NCI-H226 (cell line): ENCODE measurements at places on chromosomes 2 and 18.

- peak; percentile 12 for DNase-seq
These were observed 56.7 kb upstream of the ARHGAP28 start for GRCh38 chr18:6672821-6673308.

GRCh38 chr2:43685357-43685756 is 9.1 kb upstream of the C1GALT1C1L start:
- DNase-seq, result peak; percentile 54

- DNase-seq, result no peak
These were observed 278.0 kb downstream of the METTL4 start for GRCh38 chr18:2293109-2293839.

GRCh38 chr2:6574121-6574520 is 291.6 kb downstream of the CMPK2 start:
- DNase-seq, result no peak

- DNase-seq, result no peak
These were observed 123.8 kb downstream of the ARL4C start for GRCh38 chr2:234373060-234373459.

DNA sequence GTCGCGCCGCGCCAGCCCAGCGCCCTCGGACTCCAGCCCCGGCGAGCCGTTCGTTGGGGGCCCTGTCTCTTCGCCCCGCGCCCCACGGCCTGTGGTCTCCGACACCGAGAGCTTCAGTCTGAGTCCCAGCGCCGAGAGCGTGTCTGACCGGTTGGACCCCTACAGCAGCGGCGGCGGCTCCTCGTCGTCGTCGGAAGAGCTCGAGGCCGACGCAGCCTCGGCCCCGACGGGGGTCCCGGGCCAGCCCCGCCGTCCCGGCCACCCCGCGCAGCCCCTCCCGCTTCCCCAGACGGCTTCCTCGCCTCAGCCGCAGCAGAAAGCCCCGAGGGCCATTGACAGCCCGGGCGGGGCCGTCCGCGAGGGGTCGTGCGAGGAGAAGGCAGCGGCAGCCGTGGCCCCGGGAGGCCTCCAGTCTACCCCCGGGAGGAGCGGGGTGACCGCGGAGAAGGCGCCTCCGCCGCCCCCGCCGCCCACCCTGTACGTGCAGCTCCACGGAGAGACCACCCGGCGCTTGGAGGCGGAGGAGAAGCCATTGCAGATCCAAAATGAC is 1.4 kb downstream of the PHLPP1 start:
- DNase-seq, result peak; percentile 10

GRCh38 chr2:98359986-98360385 is 13.7 kb downstream of the CNGA3 start:
- DNase-seq, result no peak

- DNase-seq, result peak; percentile 31
These were observed 84.1 kb upstream of the POMC start for GRCh38 chr2:25252291-25253152.

GRCh38 chr2:226524381-226524843 is 275.2 kb downstream of the IRS1 start:
- DNase-seq, result peak; percentile 5

GRCh38 chr2:36361396-36361795 is 5.8 kb downstream of the CRIM1 start:
- no peak for DNase-seq

DNA sequence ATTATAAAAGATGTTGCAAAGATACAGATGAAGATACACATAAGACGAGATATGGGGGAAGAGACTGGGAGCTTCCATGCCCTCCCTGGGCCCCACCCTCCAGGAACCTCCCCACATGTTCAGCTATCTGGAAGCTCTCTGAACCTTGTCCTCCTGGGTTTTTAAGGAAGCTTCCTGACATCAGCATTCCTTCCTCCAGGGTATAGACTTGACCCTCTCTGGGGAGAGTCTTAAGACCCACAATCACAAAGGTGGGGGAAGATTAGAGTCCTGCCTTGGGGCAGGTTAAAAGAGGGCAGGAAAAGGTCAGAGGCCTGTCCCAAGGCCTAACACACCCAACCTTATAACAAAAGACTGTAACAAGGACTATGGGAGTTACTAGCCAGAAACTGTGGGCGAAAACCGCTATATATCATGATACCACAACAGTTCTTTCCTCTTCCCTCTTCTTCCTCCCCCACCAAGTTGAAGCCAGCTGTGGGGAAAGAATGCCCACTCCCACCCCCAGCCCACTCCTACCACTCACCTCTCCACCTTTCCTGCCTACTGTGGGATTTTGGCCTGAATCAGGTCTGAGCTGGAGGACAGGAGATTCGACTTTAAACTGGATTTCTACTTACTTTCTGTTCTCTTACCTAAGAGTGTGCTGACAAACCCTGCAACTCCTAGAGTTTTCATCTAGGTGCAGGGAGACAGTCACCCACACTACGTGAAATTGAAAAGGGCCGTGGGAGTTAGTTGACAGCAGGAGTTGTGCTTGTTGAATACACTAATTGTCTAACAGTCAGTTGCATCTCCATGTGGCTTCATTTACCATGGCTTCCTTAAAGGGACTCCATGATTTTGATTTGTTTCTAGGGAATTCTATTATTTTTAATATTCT is 105.0 kb downstream of the LAMA3 start:
- DNase-seq, result no peak

DNA sequence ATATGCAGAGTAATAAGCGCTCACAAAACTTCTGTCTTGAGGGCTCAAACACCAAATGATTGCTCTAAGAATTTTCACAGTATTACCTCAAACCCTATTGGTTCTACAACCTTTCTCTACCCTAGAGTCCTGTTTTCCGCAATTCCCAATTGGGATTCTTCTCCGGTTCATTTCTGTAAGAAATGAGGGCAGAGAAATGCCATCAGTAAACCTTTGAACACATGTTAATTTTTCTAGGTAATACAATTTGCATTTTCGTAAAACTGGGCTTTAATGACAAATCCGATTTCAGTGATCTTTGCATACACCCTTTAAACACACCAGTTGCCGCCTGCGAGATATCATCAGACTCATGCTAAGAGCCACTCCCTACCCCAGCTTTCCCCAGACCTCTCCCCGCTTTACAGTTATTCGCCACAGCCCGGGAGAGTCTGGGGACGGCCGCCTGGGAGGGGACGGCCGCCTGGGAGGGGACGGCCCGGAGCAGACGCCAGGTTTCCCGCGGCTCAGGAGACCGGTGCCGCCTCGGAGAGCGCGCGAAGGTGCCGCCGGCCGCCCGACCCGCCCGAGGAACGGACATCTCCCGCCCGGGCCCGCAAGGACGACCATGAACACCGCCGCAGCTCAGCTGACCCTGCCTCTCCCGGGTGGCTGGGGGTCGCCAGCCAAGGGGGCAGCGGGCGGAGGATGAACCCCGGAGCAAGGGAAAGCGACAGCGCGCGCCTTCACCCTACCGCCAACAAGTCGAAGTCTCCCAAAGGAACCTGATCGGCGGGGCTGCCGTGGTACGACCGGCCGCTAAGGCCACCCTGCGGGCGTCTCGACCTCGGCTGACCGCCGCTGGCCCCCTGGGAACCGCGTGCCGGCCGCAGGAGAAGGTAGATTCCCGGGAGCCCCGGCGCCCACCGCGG is 463 bp downstream of the SMC6 start:
- DNase-seq, result peak; percentile 20

GRCh38 chr2:162070228-162070936 is 3.6 kb downstream of the DPP4 start:
- peak; percentile 62 for DNase-seq

GRCh38 chr2:40474306-40474705 is 22.4 kb upstream of the SLC8A1 start:
- DNase-seq, result no peak

GRCh38 chr2:181235683-181236459 is 221.3 kb upstream of the ITGA4 start:
- no peak for DNase-seq

- no peak for DNase-seq
These were observed 6.6 kb upstream of the MTHFD2 start for GRCh38 chr2:74191596-74192380.

DNA sequence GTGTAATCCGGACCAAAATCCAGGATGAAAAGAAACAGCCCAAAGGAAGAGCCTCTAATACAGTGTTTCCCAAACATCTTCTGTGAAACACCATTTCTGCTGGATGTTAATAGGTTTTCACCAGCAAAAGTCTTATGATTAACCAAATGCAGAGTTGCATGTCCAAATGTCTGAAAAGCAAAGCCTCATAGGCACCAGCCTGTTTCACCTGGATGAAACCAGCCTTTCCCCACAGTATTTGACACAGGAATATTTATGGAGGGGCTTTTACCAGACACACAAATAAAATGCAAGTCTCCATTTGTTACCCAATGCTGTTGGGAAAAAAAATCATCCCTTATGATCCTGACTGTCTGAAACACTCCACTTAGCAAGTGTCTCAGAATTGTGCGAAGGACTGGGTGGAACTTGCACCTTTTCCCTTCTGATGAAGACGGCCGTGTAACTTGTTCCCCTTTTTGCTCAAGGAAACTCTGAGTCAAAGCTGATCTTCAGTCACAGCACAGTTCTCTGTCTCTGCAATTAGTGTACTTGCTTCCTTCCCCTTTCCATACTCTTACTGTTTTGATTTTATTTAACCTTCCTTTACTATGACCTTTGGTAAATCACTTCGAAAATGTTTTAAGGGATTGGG is 70.3 kb upstream of the IL1R2 start:
- DNase-seq, result no peak

- no peak for DNase-seq
These were observed 318.2 kb upstream of the SLC39A10 start for GRCh38 chr2:195338856-195339255.

DNA sequence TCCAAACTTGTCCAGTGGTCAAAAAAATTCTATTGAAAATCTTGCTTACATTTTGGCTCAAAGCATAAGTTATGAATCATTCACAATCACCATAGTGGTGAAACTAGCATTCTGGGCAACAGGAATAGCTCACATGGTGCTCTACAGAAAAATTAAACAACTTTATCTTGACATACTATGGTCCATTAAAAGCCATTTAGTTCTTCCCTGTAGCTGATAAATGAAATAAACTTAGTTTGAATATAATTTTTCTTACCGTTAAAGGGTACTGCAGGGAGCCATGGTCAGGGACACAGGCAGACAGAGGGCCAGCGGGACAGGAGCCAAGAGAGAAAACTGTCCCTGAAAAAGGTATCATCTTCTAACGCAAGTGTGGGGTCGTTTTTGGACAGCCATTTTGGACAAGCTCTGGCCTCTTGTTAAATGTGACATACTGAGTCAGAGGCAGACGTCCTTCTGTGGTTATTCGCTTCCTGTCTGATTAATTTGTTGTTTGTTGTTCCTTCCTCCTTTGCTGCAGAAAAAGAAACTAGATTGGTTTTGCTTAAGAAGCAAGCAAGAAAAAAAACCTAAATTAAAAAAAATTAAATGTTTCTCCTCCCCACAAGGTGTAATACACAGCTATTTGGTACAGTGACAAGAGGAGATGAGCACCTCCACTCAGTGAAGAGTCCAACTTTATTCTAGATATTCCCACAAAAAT is at the start of gene WIPF1:
TSS of gene WIPF1 (minus strand) at position 460 of the 703 bp plus-strand sequence. CDS start 12,231 bp downstream, outside the sequence.
- no peak for DNase-seq

DNA sequence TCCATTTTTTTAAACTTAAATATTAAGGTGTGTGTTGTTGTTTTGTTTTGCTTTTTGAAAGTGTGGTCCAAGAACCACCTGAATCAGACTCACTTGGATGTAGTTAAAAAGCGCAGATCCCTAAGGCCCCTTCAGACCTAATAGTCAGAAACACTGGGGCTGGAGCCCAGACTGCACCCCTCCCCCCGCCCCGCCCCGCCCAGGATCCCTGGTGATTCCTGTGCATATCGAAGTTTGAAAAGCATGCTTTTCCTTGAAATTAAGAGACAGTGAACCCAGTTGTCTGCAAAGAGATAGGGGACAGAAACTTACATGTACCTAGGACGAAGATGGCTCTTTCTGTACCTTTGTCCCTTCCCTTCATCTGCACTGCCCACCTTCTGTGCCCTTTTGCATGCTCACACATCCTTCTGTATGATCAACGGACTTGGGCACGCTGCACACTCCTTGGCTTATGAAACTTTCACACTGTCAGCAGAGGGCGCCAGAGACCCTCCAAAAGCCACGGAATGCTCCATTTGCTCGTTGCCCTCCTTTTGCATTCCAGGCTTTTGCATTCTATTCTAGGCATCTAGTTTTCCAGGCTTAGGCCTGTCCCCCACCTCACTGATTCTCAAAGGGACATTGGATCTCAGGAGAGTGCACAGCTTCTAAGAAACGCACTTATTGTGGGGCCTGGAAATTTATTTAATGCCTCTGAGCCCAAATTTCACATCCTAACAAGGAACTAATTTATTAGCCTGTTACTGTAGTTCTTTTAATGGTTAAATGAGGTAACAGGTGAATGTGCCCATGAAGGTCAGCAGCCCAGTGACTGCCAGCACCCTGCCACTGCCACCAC is 32.8 kb upstream of the SLC14A1 start:
- DNase-seq, result peak; percentile 29

GRCh38 chr2:43269706-43270105 is 43.3 kb upstream of the ZFP36L2 start:
- DNase-seq, result peak; percentile 54

DNA sequence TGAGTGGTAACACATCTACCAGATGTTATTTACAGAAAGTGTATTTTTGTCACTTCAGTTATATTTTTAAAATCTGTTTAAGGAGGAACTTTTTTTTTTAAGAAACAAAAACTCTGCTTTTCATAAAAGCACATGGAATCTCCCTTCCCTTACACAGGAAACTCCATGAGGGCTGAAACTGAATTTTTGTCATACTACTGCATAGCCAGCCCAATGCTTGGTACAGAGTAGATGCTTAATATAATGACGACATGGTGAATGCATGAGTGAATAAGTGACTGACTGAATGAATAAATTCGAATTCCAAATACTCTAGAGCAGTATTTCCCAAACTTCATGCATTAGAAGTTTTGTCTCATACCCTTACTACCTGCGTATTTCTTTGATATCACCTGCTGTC is 86.5 kb downstream of the ROCK2 start:
- DNase-seq, result no peak

DNA sequence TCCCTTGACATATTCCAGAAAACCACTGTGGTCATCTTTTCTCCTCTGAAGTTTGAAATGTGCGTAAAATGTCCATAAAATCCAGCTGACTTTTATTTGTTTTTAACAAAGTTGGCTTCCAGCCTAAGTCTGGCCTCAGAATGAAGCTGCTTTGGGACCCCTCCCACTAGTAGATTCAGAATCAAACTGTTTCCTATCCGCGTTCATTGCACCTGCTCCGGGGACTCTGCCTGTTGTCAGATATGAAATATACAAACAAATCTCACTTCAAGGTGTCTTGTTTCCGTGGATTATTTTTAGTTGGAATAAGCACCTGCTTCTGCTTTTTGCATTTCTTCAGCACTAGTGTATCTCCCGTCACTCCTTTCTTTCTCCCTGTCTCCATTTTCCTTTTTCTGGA is 115.7 kb upstream of the FHL2 start:
- no peak for DNase-seq

DNA sequence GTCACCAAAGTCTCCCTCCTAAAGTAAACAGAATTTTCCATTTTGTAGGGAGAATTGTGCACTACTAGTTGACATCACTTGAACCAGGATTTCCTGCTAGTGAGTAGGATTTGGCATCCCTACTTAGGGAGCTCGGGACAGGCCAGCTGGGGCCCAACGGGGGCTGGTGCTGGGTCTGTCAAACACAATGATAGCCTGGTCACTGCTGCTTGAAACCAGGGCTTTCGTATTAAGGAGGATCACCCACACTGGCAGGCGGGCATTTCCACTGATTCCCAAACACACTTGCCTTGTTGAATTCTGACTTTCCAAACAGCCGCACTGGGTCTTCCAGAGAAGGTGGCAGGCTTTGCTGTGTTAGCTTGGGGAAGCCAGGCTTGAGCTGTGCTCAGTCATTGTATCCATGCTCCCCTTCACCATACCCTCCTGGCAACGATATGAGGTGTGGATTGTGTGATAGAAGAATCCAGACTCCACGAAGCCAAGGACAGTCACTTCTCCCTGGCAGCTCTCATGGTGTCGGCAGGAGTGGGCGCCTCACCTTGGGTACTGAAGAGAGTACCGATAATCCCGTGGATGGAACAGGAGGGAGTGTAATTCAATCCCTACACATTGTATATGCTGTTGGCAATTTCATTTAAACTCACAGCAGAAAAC is 7.5 kb downstream of the GDF7 start:
- DNase-seq, result no peak
